ENCODE measurements at places on chromosomes 12 and 14.

GRCh38 chr12:5434647-5435560 lies 3.0 kb downstream of the NTF3 start:
- DNase-seq = no peak

- no peak for DNase-seq
Observed at GRCh38 chr14:54864526-54864925, 38.1 kb downstream of the GCH1 start.

- DNase-seq = no peak
Observed at GRCh38 chr12:49954863-49955830, 4.6 kb downstream of the AQP2 start.

DNA sequence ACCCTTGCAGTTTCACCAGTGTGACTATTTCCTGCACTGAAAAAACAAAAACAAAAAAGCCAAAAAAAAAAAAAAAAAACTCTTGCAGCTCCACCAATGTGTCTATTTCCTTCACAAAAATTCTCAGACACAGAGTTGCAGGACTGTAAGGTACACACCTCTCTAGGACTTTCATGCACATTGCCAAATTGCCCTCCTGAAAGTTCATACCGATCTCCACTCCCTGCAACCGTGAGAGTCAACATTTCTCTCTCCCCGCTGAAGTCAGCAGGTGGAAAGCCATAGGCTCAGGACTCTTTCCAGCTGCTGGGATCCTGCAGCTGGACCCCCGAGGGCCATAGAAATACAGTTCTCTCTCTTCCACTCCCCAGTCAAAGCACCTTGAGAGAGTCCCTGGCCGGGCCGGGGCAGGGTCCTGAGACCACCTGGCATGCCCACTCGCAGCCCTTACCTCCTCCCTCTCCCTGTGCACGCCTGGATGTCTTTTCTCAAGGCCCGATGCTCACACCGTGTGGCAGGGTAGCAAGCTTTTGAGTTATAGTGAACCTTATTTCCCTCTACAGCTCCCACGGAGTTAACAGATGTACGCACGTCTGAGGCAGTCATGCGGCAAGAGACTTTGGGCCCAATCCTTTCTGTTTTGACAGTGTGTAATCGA lies 23.6 kb downstream of the MMAB start:
- DNase-seq = no peak

DNA sequence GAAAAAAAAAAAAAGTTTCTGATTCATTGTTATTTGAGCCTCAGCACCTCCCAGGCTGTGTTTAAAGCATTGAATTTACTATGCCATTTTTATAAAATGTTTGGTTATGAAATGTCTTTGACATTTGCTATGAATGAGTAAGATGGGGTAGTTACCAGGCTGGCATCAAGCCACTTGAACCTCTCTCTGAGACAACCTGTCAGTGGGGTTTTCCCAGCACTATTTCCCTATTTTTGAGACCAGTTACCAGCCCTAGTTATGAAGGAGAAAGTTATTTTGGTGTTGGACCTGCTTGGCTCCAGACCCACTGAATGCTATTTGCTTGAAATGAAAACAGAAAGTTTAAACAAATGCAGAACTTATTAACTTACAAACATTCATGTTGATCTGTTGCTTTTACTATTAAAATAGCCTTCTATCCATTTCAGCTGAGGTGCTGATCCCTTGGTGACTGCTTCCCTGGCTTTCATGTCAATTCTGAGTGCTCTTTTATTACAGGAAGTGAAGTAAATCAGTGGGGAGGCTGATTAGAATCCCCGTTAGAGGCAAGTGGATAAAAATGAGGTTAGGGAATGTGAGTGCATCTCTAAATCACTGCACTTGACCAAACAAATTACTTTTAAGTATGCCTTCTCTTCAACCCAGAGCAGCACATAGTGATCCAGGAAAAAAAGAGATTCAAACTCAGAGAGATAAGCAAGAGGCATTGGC lies 37.8 kb downstream of the LLPH start:
- DNase-seq = no peak

DNA sequence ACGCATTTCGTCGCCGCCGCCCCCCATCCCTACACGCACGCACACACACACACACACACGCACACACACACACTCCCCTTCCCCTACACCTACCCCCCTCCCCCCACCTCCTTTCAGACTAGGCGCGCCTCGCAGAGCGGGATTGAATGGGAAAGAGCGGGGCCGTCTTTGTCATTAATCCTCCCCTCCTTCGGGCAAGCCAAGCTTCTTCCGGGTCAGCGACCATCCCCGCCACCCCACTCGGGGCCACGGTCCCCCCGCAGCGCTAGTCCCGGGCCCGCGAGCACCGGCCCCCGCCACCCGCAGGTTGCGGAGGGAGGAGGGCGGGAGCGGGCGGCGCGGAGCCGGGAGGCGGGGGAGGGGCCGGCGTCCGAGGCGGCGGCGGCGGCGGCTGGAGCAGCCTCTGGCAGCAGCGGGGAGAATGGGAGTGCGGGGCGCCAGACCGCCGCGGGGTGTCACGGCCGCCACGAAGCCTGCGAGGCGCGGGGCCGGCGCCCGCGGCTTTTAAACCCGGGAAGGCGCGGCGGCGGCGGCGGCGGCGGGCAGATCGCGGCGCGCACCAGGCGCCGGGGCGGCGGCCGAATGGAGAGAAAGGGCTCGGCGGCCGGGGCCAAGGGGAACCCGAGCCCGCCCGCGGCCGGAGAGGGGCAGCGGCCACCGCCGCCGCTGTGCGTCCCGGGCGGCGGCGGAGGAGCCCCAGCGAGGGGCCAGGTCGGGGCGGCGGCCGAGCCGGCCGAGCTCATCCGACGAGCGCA lies at the start of gene TTC9:
TSS of gene TTC9 (plus strand) at position 369 of the 755 bp plus-strand sequence. CDS start at position 583, 214 bp downstream.
- DNase-seq = no peak

DNA sequence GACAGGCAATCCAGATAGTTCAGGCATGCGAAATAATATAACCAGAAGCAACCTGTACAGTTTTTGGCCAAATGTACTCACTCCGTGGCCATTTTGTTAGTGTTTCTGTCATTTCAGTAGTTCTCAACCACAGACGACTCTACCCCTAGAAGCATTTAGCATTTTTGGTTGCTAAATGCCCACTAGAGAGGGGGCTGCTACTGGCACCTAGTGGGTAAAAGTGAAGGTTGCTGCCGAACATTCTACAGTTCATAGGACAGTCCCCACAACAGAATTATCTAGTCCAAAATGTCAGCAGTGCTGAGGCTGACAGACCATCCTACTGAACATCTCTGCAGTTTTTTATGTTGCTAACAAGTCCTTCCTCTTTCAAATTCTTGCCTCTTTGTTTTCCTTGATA lies 107.4 kb downstream of the TSHR start:
- DNase-seq = peak; percentile 5

DNA sequence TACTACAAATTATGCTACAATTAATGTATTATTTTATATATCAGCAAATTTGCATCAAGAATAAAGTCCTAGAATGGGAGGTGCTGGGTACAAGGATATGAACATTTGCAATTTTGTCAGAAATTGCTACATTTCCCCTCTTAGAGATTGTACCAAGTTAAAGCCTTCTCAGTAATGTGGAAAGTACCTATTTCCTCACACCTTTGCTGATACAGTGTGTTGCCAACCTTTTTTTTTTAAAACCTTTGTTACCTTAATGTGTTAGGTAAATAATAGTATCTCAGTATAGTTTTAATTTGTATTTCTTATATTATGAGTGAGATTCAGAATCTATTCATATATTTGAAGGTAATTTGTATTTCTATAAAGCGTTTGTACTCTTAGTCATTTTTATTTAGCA lies 95.4 kb upstream of the HIF1A start:
- DNase-seq = no peak

GRCh38 chr12:110545812-110546211 lies 37.3 kb downstream of the PPTC7 start:
- no peak for DNase-seq

DNA sequence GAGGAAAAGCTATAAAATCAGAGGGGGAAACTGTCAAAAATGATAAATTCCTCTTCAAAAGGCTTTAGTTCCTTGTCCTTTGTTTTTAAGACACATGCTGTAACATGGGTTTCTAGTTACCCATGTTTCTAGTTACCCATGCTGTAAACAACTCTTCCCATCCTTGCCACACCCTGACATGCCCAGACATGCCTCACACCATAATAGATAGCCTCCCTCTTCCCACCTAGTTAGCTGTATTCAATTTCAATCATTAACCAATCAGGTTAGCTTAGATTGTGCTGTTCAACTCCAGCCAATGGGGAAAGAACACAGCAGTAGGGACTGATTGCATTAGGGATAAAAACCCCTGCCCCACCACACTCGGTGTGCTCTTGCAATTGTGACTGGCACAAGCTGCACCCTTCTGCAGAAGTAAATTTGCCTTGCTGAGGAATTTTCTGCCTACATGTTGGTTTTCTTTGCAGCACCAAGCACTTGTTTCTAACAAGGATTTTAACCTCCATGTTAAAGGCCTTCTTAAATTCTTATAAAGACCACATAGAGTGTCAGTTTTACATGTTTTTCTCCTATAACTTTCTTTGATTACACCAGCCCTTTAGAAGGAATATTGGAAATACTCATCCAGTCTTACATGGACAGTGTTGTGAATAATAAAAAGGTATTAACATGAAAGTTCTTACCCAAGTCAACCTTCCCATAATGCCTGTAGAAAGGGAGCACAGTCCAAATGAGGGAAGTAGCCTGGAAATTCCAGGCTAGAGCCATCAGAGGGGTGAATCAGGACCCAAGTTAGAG lies 32.5 kb upstream of the LALBA start:
- no peak for DNase-seq

GRCh38 chr12:47094804-47095203 lies 15.0 kb upstream of the AMIGO2 start:
- DNase-seq = no peak

- DNase-seq = no peak
Observed at GRCh38 chr14:92472860-92473259, 40.7 kb upstream of the RIN3 start.

DNA sequence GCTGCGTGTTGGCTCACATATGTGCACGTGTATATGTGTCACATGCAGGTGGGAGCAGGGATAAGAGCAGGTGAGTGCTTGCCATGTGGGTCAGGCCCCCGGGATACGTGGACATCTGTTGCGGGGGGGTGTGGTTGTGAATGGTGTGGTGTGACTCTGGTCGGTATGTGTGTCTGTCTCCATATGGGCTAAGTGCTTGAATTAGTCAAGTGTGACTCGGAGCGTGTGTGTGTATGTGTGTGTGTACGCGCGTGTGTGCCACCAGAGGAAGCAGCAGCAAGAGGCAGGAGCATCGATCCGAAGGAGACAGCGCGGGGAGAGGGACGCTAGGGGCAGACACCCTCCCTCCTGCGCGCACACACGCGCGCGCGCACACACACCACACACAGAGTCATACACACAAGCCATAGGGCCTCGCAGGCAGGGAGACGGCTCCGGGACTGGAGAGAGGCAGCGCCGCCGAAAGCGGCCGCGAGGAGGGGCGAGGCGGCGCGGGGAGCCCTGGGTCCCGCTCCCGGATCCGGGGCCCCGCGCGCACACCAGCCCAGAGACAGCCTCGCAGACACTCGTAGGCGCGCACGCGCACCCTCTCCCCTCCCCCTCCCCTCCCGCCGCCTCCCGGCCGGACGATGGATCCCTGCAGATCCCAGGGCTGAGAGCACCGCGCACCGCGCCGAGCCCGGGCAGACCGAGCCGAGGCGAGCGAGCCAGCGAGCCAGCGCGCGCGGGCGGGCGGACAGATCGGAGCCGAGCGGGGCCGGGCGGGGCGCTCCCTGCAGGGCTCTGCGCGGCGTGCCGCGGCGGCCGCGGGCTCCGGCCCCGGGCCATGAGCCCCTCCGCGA lies at the start of gene ASIC1:
TSS of gene ASIC1 (plus strand) at position 597 of the 842 bp plus-strand sequence. CDS start 1,171 bp downstream, outside the sequence.
- peak; percentile 73 for DNase-seq

- no peak for DNase-seq
Observed at GRCh38 chr14:105023791-105024480, 3.1 kb upstream of the CDCA4 start.

GRCh38 chr12:131915000-131915689 lies 13.9 kb upstream of the PUS1 start:
- no peak for DNase-seq

GRCh38 chr14:40053416-40053815 lies 621.2 kb upstream of the FBXO33 start:
- no peak for DNase-seq

DNA sequence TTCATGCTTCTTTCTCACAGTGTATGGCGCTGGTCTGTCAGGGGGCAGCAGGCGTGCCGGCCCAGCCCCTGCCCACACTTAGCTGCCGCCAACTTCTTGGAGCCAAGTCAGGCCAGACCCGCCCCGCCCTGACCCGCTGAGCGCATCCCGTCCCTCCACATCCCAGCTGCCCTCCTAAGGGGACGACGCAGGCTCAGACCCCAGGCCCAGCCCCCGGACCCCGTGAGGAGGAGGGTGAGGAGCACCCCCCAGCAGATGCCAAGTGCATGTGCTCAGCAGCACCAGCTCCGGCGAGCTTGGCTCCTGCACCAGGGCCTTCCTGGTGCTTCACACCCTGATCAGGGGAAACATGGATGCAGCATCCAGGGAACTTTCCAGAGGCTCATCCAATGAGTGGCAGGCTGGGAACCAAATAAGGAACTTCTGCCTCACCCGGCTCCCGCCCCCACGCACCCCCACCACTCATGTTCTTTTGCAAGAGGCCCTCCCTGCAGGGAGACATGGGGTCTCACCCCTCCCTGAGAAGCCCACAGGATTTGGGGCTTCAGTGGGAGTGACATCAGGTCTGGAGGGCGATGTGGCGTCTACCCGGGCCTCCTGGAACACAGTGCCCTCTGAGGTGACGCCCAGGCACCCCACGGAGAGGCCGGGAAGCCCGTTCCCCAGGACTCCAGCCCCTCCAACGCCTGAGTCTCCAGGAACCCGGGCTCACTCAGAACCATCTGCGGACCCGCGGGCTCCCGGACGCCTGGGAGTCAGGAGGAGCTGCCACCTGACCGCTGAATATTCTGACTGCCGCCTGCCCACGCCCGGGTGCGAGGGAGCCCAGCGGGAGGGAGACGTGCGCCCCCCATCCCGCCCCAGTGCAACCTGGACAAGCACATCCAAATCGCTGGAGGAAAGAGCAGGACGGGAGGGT lies 70.0 kb upstream of the GALNT9 start:
- no peak for DNase-seq

DNA sequence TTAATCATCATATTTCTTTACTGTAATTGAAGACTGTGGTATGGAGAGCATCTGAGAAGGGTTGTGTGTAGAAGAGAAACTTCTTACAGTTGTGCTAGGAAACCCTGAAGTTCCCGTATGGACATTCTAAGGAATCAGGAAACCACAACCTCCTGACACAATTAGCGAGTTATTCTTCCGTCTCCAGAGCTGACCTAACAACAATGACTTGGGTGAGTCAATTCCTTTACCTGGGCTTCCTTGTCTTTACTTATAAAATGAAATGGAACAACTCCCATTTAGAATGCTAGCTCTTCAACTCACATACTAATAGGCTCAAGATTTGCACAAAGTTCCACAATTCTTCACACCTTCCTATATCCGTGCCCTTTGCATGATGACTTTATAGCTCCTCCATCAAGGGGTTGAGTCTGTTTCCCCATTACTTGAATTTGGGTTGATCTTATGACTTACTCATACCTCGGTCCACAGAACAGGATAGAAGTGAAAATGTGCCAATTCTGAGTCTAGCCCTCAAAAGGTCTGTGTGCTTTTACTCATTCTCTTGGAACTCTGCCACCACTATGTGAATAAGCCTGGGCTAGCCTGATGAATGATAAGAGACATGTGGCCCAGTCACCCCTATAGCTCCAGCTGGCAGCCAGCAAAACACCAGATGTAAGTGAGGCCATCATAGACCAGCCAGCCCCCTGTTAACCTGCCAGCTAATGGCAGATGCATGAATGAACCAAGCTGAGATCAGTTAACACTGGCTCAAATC lies 459.4 kb downstream of the ETNK1 start:
- DNase-seq = no peak

- DNase-seq = no peak
Observed at GRCh38 chr12:115588131-115588530, 689.4 kb downstream of the MED13L start.

Data from putamen (tissue), 1 donor.